Fibroblast of skin of left biceps (primary cell): ENCODE measurements at places on chromosomes 3 and 15.

- DNase-seq = no peak
Observed at GRCh38 chr3:18425641-18426257, 610 bp upstream of the SATB1 start.

GRCh38 chr3:193344486-193344885 lies 34.1 kb downstream of the ATP13A5 start:
- no peak for DNase-seq

GRCh38 chr15:37368961-37369360 lies 268.6 kb upstream of the MEIS2 start:
- DNase-seq = no peak

- DNase-seq = no peak
Observed at GRCh38 chr3:157261000-157261399, 101.1 kb upstream of the CCNL1 start.

- DNase-seq = no peak
Observed at GRCh38 chr3:64354221-64354620, 129.0 kb upstream of the PRICKLE2 start.

DNA sequence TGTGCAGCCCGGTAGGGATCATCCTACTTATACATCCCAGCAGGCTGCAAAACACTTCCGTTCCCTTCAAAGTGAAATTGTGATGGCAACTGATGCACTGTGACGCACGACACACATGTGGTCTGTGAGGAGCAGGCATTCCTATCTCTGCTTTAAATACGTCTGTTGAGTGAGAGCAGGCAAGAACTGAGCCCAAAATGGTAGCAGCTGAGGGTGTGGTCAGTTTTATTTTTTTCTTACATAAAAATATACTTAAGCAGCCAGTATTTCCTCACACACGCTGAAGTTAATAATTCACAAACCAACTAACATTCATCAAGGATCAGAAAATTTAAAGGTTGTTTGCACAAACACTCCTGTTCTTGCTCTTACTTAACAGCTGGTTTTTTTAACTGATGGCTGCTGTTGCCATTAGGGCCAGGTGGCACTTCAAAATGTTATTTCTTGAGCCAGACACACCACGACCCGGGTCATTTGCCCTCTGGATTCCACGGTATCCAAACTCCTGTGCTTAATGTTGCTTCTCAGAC lies 23.9 kb downstream of the LRIG1 start:
- no peak for DNase-seq

GRCh38 chr3:57383406-57383805 lies 90.9 kb upstream of the ASB14 start:
- no peak for DNase-seq

- DNase-seq = no peak
Observed at GRCh38 chr3:168548719-168549118, 453.0 kb upstream of the GOLIM4 start.

- DNase-seq = no peak
Observed at GRCh38 chr15:56725386-56725785, 7.9 kb downstream of the ZNF280D start.

- peak; percentile 84 for DNase-seq
Observed at GRCh38 chr3:191774485-191774884, 313.5 kb downstream of the PYDC2 start.

GRCh38 chr3:81758275-81758674 lies 3.2 kb downstream of the GBE1 start:
- peak; percentile 63 for DNase-seq

DNA sequence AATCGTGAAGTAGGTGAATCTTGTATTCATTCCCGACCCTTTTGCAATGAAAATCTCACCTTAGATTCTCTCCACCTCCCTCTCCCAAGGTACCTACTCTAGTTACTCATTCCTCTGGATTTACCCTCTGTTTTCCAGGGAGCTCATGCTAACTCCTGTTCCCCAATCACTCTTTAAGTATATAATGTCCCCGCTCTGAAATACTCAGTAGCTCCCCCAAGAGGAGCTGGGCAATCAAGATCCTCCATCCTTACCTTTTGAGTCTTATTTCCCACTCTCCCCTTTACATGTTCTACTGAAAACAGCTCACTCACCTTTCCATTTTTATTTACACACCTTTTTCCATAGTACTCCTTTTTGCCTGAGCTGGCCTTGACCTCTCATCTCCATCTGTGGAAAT lies 599.9 kb downstream of the RBMS3 start:
- DNase-seq = no peak
